Activated CD8-positive, alpha-beta memory T cell treated with anti-CD3 and anti-CD28 coated beads for 1 hour (primary cell): ENCODE measurements at places on chromosomes 1 and 21.

DNA sequence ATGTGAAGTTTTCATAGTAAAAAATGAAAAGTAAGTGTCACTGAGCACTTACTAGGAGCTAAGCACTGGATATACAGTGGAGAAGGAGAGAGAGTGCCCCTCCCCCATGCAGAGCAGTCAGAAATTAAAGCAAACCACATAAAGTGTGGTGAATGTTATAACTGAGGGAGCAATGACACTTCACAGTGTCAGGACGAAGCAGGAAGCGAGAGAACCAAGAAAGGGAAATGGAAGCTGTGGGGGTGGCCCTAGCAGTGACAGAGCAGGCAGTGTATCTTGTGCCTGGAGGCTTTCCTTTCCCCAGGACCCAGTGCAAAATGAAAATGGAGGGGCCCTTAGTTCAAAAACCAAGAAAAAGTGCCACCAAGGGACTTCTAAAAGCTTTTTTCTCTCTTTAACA is 21.5 kb upstream of the RCAN3 start:
- no peak for DNase-seq

DNA sequence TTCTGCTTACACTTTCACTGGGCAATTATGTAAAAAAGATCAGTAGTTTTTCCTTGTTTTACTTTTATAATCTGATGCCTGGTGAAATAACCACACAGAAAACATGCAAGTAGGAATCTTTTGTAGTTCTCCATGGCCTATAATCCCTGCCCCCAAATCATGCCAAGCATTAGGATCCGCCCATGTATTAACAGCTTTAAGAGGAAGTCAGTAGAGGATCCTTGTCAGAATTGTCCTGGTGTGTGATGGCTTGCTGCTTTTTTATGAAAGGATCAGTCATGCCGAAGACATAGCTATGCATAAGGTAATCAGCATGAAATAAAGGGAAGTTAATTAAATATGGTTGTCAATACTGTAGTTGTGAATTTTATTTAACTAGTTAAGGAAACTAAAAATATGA is 20.0 kb downstream of the ADGRL2 start:
- no peak for DNase-seq

- DNase-seq: no peak
Measured at GRCh38 chr1:12415038-12415466, 185.2 kb downstream of the VPS13D start.

GRCh38 chr1:8359617-8360481 is 41.9 kb downstream of the SLC45A1 start:
- no peak for DNase-seq

DNA sequence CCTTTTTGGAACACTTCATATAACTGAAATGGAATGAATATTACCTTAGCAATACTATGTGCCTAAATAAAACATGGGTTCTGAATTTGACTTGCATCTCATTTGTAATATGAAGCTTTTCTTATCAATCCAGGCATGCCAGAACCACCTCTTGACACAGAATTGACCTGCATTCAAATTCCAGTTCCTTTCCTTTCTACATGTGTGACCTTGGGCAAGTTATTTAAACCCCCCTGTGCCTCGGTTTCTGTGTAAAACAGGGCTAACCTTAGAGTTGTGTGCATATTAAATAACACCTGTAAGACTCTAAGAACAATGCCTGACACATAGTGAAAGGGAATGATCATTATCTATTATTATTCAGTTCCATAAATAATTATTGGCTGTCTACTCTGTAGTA is 2.0 kb upstream of the NOS1AP start:
- DNase-seq: no peak
